SK-N-SH treated with all-trans-retinoic acid at 6 μM for 48 hours (cell line): ENCODE measurements at places on chromosomes 2 and 18.

- peak; percentile 31 for ATAC-seq
Observed at GRCh38 chr2:161135951-161136593, 24.2 kb upstream of the TANK start.

GRCh38 chr2:50491541-50492476 lies 540.1 kb downstream of the NRXN1 start:
- peak; percentile 94 for ATAC-seq

DNA sequence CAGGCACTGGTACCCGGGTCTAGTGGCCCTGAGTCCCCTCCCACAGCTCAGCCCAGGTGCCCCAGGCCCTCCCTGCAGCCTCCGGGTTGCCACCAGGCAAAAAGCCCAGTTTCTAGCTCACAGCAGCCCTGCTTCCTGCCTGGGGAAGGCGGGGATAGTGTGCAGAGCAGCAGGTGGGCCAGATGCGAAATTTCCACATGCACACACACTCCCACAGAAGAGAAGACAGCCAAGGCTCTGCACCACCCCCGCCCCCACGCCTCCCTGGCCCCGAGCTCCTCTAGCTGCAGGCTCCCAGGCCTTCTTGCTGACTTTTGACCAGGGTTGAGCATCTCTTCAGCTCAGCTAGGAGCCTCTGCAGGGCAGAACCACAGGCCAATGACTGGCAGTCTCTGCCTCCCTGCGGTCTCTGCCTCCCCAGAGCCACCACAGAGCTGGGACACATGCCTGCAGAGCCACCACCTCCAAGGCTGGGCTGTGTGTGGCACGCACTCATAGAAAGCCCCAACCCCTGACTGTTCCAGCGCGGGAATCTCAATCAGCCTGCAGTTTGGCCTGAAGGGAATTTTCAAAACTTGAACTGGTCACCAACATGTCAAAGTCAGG lies 7.2 kb downstream of the SLC66A2 start:
- no peak for ATAC-seq

- ATAC-seq: no peak
Observed at GRCh38 chr2:211836409-211836808, 702.2 kb downstream of the ERBB4 start.

- peak; percentile 37; the same call in 2 of the 3 replicates for ATAC-seq
Observed at GRCh38 chr18:3213300-3214059, 6.3 kb downstream of the MYOM1 start.

DNA sequence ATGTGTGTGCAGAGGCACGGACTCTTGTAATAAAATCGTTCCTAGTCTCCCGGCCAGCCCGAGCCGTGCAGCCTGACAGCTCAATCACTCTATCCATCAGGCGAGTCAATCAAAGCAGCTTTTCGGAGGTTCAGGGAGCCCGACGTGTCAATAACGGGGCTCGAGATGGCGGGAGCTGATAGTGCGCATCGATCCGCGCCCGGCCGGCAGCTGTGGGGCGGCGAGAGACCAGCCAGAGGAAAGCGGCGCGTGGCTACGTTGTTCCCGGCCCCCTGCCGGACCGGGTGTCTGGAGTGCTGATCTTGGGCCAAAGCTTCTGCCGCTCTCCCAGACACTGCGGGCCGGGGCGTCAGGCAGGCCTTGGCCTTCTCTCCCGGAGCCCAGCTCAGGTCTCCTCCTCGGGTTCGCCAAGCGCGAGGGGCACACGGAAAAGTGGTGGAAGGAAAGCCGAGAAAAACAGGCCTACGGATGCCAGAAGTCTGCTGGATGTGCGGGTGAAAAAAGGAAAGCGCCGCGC lies 2.4 kb downstream of the EN1 start:
- 0 out of 3 replicates have a peak, but pooled peaks have one; percentile 14 for ATAC-seq

DNA sequence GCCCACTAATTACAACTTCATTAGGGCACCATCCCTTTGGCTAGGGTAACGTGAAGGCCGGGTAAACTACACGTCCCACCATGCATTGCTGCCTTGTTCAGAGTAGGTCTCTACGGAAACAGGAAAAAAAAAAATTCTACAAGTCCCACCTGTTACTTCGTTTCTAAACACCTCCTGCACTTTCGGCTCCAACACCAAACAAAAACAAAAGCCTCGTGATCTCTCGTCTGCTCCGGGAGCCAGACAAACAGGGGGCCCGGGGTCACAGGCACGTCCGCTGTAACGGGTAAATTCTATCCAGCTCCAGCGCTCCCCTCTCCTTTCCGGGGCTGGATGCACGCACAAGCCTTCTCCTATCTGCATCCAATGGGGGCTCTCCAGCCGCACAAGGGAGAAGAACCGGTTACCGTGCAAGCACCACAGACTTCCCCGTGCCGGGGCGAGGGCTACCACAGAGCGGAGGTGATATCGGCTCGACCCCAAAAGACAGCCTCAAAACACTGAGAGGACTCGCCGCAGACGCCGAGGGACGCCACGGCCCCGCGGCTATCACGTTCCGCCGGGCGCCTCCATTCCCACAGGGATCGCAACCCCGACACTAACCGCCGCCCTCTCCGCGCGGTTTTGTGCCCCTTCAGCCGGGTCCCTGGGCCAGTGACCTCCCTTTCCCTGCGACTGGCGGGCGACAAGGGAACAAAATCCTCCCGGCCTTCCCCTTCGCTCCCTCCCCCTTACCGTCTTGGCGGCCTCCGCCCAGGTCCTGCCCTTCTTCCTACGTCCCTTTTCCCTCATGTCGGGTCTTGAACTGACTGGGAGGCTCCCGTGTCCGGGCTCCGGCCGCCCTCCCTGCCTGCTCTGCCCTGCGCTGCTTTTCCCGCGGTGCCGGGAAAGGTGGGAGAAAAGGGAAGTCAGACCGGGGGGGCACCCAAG lies 591 bp downstream of the ASXL2 start:
- peak; percentile 73 for ATAC-seq

GRCh38 chr2:127961729-127962128 lies 66.1 kb downstream of the SAP130 start:
- no peak for ATAC-seq

GRCh38 chr2:171410101-171410500 lies 23.7 kb downstream of the METTL8 start:
- no peak for ATAC-seq

- no peak for ATAC-seq
Observed at GRCh38 chr2:240338274-240338673, 97.2 kb upstream of the GPC1 start.

DNA sequence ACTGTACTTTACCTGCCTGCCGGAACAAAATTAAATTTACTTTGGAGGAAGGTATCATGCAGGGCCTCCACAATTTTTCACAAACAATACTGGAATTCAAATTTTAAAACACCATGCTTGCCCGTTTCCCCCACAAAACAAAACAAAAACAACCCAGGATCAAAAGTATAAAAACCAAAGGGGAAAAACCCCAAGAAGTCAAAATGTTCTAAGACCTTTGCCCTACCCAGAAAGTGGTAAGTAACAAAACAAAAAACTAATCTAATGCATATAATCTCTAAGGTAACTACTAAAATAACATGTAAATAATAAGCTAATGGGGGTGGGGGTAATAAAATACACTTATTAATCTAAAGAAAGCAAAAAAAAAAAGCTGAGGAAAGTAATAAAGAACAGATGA lies 60.5 kb downstream of the CUL3 start:
- no peak for ATAC-seq

DNA sequence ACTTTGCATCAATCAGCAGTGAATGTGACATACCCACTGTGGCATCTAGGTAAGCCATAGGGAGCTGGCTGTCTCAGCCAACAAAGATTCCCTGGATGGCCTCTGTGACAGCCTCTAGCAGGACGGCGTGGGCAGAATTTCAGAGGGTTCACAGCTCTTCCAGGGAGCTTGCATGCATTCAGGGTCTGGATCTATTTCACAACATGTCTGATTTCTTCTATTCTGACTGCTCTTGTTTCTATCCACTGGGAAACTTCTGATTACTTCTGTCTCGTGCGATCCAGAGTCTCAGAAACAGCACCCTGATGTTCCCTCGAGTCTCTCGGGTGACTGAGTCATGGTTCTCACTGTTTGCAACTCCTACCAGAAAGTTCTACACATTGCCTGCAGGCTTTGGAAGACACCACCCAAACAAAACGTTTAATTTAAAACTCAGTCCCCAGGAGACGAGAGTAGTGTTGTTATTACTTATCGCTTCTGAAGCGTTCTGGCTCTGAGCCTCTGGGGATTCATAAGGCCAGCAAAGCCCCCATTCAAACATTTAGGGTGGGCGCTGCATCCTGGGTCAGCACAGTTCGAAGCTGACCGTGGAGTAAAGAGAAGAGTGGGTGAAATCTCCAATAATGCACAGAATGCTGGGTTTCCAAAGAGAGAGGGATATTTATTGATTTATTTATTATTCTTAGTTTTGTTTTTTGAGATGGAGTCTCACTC lies 41.9 kb upstream of the ODC1 start:
- no peak for ATAC-seq

DNA sequence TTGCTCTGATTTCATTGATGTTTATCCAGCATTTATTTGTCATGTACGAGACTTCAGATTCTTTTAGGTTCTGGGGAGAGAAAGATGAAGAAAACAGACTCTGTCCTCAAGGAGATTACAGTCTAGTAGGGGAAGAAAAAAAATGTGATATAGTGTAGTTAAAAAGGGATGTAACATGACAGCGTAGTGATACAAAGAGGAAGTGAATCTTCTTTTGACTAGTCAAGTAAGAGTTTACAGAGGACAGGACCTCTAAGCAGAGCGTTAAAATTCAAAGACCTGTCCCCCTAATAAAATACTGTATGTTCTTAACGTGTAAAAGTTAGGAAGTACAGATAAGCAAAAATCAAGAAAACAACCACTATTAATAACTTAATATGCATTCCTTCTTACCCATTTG lies 47.7 kb downstream of the NCOA1 start:
- no peak for ATAC-seq

- no peak for ATAC-seq
Observed at GRCh38 chr2:74079522-74080341, 68.0 kb downstream of the BOLA3 start.

DNA sequence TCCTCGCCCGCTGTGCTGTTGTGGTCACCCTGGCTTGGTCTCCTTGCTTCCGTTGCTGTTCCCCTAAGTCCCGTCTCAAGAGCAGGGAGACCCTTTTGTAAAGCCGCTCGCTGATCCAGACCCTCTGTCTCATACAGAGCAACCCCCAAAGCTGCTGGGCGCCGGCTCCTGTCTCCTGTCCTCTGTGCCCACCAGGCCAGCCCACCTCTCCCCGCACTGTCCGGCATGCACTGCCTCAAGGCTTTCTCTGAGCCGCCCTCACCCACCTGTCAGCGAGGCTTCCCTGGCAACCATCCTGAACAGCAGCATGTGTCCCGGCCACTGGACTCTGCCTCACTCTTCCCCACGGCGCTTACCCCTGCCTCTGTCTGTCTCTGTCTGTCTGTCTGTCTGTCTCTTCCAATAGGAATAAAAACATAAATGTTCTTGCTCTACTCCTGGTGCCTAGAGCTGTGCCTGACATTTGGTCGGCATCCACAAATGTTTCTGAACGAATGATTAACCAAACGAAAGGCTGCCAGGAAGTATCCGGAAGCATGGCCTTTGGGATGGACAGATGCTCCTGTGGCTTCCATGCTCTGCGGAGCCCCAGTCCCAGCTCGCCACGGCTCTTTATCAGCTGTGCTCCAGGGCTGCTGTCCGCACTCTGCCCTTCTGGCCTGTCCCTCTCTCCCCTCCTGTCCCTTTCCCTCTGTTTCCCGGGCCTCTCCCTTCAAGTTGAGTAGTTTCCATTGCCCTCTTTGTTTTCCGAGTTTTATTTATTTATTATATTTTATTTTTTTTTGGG lies 7.8 kb downstream of the COLEC11 start:
- ATAC-seq: no peak

DNA sequence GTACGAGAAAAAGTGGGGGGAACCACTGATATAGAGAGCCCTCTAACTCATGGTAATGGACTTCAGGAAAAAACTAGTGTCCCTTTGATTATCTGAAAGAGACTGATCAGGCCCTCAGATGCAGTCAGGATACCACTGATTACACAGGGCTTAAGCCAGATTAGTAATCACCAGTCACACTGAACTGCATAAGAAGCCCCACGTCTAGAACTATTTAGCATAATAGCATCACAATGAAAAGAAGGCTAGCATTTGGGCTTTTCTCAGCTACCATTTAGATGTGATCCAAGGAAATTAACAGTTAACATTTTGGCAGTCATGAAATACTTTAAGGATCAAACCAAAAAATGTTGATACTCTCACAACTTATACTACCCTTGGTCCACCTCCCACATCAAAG lies 813.1 kb upstream of the POU3F3 start:
- no peak for ATAC-seq

DNA sequence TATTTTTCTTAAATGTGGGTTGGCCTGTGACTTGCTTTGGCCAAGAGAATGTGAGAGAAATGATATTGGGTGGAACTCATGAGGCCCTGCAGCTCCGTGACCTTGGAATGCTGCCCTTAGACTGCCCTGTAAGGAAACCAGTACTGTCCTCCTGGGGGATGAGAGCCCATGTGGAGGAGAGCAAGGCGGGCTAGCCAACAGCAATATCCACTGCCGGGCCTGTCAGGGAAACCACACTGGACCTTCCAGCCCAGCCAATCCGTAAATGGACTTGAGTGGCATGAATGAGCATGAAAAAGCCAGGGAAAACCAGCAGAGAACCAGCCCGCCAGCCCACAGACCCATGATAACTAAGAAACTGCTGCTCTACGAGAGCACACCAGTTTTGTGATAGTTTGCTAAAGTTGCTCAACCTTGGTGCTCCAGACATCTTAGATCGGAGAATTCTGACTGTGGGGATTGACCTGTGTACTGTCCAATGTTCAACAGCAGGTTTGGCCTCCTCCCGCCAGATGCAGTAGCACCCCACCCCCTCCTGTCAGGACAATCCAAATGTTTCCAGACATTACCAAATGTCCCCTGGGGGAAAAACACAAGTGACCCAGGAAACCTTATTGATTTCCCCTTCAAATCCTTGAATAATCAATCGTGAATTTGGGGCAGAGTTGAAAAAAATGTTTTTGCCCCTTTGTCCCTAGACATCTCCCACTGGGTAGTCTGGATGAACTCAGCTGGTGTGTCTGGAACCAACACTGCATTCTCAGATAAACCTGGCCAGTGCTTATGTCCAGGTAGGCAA lies 27.2 kb downstream of the ALPK2 start:
- no peak for ATAC-seq

GRCh38 chr2:210303498-210303897 lies 11.5 kb downstream of the MYL1 start:
- no peak for ATAC-seq

DNA sequence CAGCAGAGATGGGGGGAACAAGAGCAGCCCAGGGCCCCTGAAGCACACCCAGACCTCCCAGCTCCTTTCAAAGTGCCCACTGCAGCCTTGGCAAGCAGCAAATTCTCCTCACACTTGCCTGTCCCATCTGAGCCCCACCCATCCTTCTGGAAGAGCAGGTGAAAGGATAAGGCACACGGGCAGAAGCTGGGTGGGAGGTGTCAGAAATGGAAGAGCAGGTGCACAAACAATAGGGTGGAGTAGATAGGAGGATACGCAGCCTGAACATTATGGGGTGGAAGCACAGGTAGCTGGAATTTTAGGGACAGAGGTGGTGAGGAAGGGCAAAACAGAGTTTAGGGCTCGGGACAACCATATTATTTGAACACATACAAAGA lies 69.2 kb downstream of the TNS1 start:
- ATAC-seq: no peak
